ENCODE measurements at places on chromosomes 13 and 19. TPM values are rescaled to one million over a fixed set of nuclear protein-coding genes. Genes with fewer than 3 reads are reported as not detected.
A peak's percentile ranks its signal among the peaks of the same experiment; 100 is the strongest.

GRCh38 chr13:28384789-28385188 is 110.1 kb downstream of the FLT1 start:
- DNase-seq = no peak

- no peak for DNase-seq
Measured at GRCh38 chr19:47274891-47275761, 441 bp downstream of the INAFM1 start.

The SOHLH2 gene
- not detected for total RNA-seq

DNA sequence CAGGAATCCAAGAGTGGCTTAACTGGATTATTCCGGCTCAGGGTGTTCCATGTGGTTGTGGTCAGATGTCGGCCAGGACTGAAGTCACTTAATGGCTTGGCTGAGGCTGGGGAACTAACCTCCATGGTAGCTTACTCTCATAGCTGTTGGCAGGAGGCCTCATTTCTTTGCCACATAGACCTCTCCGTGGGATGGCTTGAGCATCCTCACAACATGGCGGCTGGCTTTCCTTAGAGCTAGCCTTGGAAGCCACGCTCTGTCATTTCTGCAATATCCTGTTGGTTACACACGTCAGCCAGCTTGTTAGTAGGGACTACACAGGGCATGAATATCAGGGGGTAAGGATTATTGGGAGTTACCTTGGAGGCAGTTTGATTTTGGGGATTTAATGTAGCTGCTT is 5.1 kb downstream of the CRX start:
- no peak for DNase-seq

The ZNF345 gene
- 6.3 TPM for total RNA-seq

DNA sequence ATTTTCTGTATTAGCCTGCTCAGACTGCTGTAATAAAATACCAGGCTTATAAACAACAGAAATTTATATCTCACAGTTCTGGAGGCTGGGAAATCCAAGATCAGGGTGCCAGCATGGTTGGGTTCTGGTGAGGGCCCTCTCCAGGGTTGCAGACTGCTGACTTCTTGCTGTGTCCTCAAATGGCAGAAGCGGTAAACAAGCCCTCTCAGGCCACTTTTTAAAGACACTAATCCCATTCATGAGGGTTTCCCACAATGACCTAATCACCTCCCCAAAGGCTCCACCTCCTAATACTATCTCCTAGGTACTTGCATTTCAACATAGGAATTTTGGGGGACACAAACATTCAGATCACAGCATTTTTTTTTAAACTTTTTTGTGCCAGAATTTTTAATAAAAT is 159.3 kb downstream of the PDS5B start:
- no peak for DNase-seq

DNA sequence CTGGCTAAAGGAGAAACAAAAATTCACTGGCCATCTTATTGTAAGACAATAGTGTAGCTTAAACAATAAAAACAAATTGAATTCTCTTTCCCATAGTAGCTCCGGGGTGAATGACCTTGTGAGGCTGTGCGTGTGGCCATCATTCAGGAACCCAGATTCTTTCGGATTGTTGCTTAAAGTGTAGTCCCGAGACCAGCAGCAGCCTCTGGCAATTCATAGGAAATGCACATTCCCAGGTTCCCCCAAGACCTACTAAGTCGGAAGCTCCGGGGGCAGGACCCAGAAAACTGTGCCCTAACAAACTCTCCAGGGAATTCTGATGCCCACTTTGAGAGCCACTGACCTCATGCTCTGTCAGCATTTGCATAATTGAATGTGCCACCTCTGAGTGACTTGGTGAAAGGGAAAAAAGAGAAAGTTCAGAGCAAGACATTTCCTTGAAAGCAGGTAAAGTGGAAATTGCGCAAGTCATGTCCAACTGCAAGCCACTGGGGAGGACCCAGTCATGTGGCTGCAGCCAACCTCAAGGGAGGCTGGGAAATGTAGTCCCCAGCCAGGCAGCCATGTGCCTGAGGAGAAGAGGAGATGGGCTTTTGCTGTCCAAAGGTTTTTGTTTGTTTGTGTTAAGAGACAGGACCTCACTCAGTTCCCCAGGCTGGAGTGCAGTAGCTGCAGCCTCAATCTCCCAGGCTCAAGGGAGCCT is 50.7 kb upstream of the PNMA8B start:
- peak; percentile 13 for DNase-seq

- DNase-seq = peak; percentile 30
Measured at GRCh38 chr13:26502826-26503225, 54.7 kb upstream of the WASF3 start.

- no peak for DNase-seq
Measured at GRCh38 chr13:99484473-99484872, 16.8 kb upstream of the TM9SF2 start.

The KLK3 gene
- total RNA-seq = not detected

The TMEM161A gene
- 24.1 TPM for total RNA-seq

DNA sequence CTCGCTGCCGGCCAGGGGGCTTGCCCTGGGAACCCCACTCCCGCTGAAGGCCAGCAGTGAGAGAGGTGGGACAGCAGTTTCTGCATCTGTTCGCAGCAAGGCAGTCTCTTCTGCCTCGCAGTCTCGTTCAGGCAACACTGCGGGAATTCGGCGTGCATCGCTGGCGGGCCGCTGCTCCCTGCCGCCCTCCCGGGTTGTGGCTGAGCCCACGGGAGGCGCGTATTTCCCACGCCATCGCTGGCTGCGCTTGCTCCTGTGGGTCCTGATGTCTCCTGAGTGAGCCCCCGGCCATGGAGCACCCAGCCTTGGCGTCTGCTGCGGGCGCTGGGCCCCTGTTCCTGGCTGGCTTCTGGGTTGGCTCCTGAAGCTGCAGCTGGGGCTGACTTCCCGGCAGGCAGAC is 227.9 kb downstream of the TEX29 start:
- DNase-seq = no peak

The ZNF296 gene
- total RNA-seq = not detected

- no peak for DNase-seq
Measured at GRCh38 chr19:35011091-35011689, 11.1 kb downstream of the GRAMD1A start.

The KLHL26 gene
- total RNA-seq = 38.4 TPM

- DNase-seq = no peak
Measured at GRCh38 chr19:2648528-2648937, 54.0 kb downstream of the GNG7 start.

- no peak for DNase-seq
Measured at GRCh38 chr19:56141417-56141993, 418 bp downstream of the ZNF444 start.

DNA sequence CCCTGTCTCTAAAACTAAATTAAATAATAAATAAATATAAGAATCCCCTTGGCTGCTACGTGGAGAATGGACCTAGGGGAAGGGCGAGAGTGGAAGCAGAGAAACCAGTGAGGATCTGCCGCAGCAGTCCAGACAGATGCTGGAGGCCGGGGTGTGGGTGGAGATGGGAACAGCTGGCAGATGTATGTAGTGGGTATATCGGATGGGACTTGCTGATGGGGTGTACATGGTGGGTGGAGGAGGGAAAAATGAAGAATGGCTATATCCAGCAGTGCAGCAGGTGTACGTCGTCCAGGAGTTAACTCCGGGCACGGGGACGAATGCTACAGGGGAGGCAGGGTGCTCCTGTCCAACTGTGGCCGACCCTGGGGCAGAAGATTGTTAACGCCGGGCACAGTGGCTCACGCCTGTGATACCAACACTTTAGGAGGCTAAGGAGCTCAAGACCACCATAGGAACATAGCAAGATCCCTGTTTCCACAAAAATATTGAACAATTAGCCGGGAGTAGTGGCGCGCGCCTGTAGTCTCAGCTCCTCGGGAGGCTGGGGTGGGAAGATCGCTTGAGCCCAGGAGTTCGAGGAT is 654 bp downstream of the CEP89 start:
- no peak for DNase-seq

GRCh38 chr19:46025835-46026234 is 3.0 kb upstream of the PGLYRP1 start:
- DNase-seq = no peak

The CYP4F2 gene
- total RNA-seq = not detected

The SIAH3 gene
- not detected for total RNA-seq

The B3GNT8 gene
- total RNA-seq = 9.0 TPM

GRCh38 chr13:108168929-108169328 is 46.4 kb downstream of the LIG4 start:
- DNase-seq = no peak

The SGCG gene
- total RNA-seq = 1.8 TPM

DNA sequence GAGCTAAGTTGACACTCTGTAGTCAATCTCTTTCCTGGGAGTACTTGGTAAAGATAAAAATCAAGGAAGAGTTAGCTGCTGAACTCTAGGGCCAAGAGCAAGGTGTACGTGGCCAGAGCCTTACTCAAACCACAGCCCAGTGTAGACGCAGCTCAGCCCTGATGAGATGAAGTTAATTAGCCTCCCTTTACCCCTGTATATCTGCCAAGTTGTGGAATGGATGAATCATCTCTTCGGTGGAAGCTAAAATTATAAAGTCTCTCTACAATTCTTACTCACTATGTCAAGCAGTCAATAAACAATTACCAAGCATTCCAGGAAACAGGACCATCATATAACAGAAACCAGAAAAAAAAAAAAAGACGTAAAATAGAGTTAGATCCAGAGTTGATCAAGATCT is 146.9 kb upstream of the UFM1 start:
- no peak for DNase-seq

The UHRF1 gene
- total RNA-seq = 1.7 TPM

The ZNF566 gene
- 17.5 TPM for total RNA-seq

The ZNF560 gene
- not detected for total RNA-seq

- no peak for DNase-seq
Measured at GRCh38 chr19:13425151-13425550, 81.1 kb downstream of the CACNA1A start.

- DNase-seq = no peak
Measured at GRCh38 chr13:78845656-78846365, 186.9 kb upstream of the OBI1 start.

DNA sequence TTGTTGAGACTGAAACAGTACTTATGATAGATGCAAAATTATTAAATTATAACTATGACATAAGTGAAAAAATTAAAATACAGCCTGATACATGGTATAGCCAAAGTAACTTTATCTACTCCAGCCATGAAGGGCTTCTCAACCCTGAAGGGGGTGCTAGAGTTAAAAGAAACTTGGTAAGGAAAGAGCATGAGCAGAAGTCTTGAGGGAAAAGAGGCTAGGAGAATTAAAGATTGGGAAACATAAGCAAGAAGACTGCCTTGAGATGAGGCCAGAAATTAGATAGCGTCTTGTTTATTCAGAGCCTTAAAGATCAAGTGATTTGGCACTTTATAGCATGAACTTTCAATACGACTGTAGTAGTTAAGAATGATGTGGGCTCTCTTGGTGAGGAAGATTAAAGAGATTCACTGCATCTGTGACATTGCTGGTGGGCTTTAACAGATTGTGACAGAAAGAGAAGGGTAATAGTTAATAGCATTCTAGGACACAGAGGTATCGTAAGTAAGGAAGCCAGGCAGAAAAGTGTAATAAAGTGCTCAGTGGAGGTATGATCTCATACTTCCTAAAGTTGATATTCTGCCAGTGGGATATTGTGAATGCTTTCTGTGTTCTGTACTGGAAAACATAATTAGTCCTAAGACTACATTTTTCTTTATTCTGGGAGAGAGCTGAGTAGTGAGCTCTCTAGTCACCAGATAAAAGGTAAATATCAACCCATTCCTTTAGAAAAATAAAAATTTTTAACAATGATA is 385.4 kb upstream of the PRR20A start:
- DNase-seq = no peak

DNA sequence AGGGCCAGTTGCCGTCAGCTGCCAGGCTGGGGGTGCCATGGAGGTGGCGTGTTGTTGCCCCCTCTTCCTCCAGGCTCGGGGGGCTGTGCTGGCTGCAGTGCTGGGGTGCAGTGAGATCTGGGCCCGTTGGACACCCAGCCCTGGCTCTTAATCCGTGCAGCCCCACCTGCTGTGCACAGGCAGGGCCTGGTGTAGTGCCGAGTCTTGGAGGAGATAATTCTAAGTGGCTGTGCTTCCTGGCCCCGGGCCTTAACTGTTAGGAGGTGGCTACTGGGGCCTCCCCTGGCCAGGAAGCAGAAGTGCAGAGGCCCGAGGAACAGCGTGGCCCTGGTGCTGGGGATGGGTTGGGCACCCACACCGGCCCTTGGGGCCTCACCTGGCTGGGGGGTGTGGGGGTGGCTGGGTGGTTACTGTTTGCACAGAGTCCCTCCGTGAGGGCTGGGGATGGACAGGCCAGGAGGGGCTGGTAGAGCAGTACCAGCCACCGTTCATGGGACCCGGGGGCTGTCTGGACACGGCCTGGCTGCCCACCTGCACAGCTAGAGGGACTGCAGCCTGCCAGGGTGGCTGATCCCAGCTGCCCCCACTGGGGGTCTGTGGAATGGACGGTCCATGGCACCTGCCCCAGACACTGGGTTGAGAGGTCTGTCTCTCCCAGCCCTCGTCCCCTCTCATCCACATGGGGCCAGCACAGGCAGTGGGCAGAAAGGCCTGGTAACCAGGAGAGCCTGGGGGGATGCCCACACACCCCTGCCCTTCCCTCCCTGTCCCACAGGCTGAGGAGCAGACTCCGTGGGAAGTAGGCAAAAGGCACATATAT is 3.3 kb downstream of the GPX4 start:
- DNase-seq = no peak

The ACP7 gene
- 3.1 TPM for total RNA-seq

DNA sequence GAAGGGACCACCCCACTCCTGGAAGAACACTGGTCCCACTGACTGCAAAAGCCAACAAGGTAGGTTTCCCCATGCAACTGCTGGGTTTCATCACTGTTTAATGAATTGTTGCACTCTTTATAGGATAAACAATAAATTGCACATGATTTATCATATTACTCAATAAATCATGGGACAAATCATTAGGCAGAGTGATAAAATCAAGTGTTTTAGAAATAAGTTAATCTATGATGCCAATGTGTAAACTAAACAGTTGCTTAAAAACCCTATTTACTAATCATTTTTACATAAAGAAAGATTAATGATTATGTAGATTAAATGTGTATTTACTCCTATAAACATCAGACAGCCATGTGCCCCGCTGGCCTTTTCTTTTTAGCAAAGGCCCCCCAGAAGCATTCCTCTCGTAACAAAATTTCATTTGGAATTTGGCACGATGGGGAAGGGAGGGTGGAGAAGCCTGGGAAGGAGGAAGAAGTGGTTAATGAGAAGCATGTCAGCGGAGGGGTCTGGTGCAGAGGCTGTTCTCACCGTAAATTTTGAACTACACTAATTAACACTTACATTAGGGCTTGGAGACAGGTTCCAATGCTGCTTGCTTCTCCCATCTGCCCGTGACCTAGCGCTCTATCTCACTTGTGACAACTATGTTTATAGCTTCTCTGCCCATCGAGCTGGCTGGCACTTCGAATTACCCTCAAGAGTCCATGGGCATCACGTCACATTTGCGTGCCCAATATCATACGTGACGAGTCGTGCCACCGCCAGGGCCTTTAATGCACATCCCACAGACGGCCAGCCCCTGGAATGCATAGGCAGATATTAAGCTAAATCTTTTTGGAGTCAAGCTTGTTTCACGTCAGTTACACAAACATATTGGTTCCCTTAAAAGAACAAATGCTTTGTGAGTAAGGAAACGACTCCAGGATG is 357.7 kb upstream of the TSHZ3 start:
- DNase-seq = no peak

DNA sequence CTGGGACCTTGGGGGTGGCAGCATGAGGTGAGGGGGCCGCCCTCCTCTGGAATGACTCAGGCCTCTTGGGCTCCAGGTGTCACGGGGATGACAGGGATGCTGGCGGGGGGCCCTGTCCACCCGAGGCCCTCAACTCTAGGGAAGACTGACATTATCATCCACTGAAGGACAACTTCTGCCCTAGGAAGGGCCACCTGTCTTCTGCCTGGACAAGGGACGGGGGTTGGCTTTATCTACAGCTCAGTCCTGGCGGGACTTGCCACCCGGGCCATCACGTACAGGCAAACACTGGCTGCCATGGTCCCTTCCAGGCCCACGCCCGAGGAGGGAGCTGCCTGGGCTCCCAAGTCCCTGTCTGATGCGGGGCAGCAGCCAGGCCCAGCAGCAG is 130.7 kb downstream of the STK24 start:
- no peak for DNase-seq
